ENCODE measurements at places on chromosomes 16 and 17. TPM values are rescaled to one million over a fixed set of nuclear protein-coding genes. Genes with fewer than 3 reads are reported as not detected.

Gene PRR35
- 12.5 TPM for total RNA-seq

Gene VASN
- total RNA-seq = 7.5 TPM

Gene TNK1
- total RNA-seq = not detected

Gene HOXB7
- 30.4 TPM for total RNA-seq

Gene PRDM7
- total RNA-seq = not detected

Gene AIPL1
- total RNA-seq = not detected

Gene EME1
- total RNA-seq = 0.62 TPM

Gene SKAP1
- not detected for total RNA-seq

Gene EARS2
- total RNA-seq = 37.5 TPM

Gene CCL5
- 0.11 TPM for total RNA-seq

Gene TBC1D3C
- 1.2 TPM for total RNA-seq

Gene TSNAXIP1
- 1.1 TPM for total RNA-seq

Gene MYH4
- not detected for total RNA-seq

Gene GCGR
- total RNA-seq = not detected

Gene HBQ1
- total RNA-seq = not detected

Gene SYT17
- 0.19 TPM for total RNA-seq

Gene TEX19
- 0.80 TPM for total RNA-seq

Gene SLC9A5
- total RNA-seq = 0.94 TPM

Gene CEMP1
- total RNA-seq = not detected

Gene CDRT15
- total RNA-seq = not detected

Gene CES5A
- total RNA-seq = not detected

Gene KRT20
- not detected for total RNA-seq

Gene ACSM5
- total RNA-seq = 2.0 TPM

Gene STAC2
- total RNA-seq = 0.16 TPM

Gene CHTF8
- total RNA-seq = 35.5 TPM

Gene RNF40
- 69.5 TPM for total RNA-seq

Gene CA10
- total RNA-seq = not detected

Gene SARM1
- total RNA-seq = 8.6 TPM

Gene FN3K
- total RNA-seq = 0.42 TPM

Gene DUSP3
- 104 TPM for total RNA-seq

Gene RAD51D
- total RNA-seq = 4.6 TPM

Gene USP32
- total RNA-seq = 57.9 TPM

Gene SLX1A
- total RNA-seq = 12.7 TPM

Gene CPHXL2
- total RNA-seq = not detected

Gene SULT1A4
- 0.32 TPM for total RNA-seq

Gene BEAN1
- 19.1 TPM for total RNA-seq

Gene C17orf58
- total RNA-seq = 9.4 TPM

Gene ADGRG3
- 0.31 TPM for total RNA-seq

Gene NXPH3
- not detected for total RNA-seq

Gene OTOP3
- total RNA-seq = not detected

Gene FOXL1
- 1.5 TPM for total RNA-seq

Gene CLEC10A
- total RNA-seq = not detected

Gene UTS2R
- 29.1 TPM for total RNA-seq

Gene CSH1
- not detected for total RNA-seq

Gene SLC6A2
- not detected for total RNA-seq

Gene SLFN5
- total RNA-seq = 34.2 TPM

Gene GPRC5B
- total RNA-seq = 52.9 TPM

Gene SYNGR2
- total RNA-seq = 77.0 TPM

Gene NCBP3
- total RNA-seq = 13.7 TPM
